ENCODE measurements at places on chromosomes 3 and 15. TPM values are rescaled to one million over a fixed set of nuclear protein-coding genes. Genes with fewer than 3 reads are reported as not detected.

LPP gene
- total RNA-seq = 19.5 TPM

SLC6A1 gene
- not detected for total RNA-seq

ZCWPW2 gene
- total RNA-seq = 0.38 TPM

CD80 gene
- total RNA-seq = not detected

RBMS3 gene
- total RNA-seq = 5.9 TPM

IMPG2 gene
- 0.13 TPM for total RNA-seq

- DNase-seq = no peak
Observed at GRCh38 chr3:184941408-184941807, 129.4 kb downstream of the VPS8 start.

- DNase-seq = peak; percentile 63
Observed at GRCh38 chr3:85574006-85574705, 615.4 kb downstream of the CADM2 start.

GRCh38 chr3:53056442-53056841 lies 10.6 kb upstream of the SFMBT1 start:
- DNase-seq = no peak

- DNase-seq = no peak
Observed at GRCh38 chr15:93066834-93067648, 22.0 kb downstream of the RGMA start.

DNA sequence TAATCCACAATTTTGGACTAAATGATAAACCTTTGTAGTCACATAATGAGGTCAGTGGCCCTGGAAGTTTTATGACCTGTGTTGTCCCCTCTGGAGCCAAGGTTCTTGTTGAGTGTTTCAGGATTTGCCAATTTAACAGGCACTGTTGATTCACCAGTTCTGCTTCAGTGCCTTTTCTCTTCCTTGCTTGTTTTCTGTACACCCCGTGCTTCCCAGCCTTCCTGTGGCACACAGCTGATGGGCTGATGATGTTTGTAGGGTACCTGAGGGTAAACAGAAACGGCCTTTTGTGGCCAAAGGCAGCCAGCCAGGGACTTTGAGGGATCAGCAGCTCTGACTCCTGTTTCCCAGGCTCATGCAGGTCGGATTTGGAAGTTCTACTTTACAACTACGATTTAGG lies 13.3 kb downstream of the GYG1 start:
- no peak for DNase-seq

GRCh38 chr3:171646357-171647133 lies 163.7 kb downstream of the PLD1 start:
- peak; percentile 66 for DNase-seq

GRCh38 chr3:40057077-40057476 lies 247.7 kb downstream of the MYRIP start:
- DNase-seq = no peak

- DNase-seq = peak; percentile 88
Observed at GRCh38 chr3:128805772-128806171, 73.6 kb upstream of the ACAD9 start.

GRCh38 chr3:122232485-122232884 lies 49.0 kb downstream of the CASR start:
- DNase-seq = no peak

GRCh38 chr3:61871644-61872043 lies 310.3 kb downstream of the PTPRG start:
- DNase-seq = no peak

GRCh38 chr3:99965681-99966408 lies 148.2 kb downstream of the CMSS1 start:
- DNase-seq = peak; percentile 65

GRCh38 chr3:123098426-123099330 lies 31.9 kb downstream of the PDIA5 start:
- peak; percentile 21 for DNase-seq

DNA sequence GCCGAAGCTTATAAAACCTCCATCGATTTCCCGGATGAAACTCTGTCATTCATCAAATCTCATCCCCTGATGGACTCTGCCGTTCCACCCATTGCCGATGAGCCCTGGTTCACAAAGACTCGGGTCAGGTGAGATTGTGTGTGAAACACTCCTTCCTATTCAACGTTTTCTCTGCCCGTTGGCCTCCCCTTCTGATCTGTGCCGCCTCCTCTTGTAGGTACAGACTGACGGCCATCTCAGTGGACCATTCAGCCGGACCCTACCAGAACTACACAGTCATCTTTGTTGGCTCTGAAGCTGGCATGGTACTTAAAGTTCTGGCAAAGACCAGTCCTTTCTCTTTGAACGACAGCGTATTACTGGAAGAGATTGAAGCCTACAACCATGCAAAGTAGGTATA lies 47.4 kb downstream of the SEMA6D start:
- no peak for DNase-seq

DNA sequence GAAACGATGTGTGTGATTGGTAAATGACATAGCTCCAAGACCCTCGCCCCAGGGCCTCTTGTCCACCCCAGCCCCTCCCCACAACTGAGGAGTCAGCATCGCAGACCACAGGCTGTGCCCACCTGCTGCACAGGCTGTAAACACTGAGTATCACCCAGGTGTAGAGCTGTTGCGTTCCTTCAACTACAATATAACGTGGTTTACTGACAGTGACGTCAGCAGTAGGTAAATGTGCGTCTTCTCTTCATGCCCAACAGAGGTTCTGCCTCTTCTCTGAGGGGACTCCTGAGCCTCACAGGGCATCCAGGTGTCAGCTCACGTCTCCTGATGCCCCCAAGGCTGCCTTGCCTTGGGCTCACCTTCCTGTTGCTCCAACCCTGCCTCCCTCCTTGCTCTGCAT lies 395.1 kb downstream of the CACNA2D3 start:
- DNase-seq = no peak

DNA sequence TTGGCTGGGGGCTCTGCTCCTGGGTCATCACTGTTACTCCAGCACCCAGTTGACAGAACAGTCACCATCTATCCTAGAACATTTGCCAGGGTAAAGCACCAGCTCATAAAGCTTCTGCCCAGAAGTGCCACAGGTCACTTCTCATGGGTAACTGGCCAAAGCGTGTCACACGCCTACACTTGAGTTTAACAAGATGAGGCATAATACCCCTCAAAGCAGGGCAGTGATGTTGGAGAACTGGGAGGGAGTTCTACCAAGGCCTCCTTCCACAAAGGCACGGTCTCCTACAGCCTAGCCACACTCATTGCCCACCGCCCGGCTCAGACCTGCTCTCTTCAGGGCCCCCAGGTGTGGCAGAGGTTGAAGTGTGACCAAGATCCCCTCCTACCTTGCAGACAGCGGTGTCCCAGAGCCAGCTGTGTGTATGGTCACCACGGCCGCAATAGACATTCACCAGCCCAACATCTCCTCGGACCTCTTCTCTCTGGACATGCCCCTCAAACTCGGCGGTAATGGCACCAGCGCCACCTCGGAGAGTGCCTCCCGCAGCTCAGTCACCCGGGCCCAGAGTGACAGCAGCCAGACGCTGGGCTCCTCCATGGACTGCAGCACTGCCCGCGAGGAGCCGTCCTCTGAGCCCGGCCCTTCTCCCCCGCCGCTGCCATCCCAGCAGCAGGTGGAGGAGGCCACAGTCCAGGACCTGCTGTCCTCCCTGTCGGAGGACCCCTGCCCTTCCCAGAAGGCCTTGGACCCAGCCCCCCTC lies 107.7 kb downstream of the ETFA start:
- DNase-seq = no peak

GRCh38 chr3:65400899-65401298 lies 637.8 kb downstream of the MAGI1 start:
- no peak for DNase-seq

DNA sequence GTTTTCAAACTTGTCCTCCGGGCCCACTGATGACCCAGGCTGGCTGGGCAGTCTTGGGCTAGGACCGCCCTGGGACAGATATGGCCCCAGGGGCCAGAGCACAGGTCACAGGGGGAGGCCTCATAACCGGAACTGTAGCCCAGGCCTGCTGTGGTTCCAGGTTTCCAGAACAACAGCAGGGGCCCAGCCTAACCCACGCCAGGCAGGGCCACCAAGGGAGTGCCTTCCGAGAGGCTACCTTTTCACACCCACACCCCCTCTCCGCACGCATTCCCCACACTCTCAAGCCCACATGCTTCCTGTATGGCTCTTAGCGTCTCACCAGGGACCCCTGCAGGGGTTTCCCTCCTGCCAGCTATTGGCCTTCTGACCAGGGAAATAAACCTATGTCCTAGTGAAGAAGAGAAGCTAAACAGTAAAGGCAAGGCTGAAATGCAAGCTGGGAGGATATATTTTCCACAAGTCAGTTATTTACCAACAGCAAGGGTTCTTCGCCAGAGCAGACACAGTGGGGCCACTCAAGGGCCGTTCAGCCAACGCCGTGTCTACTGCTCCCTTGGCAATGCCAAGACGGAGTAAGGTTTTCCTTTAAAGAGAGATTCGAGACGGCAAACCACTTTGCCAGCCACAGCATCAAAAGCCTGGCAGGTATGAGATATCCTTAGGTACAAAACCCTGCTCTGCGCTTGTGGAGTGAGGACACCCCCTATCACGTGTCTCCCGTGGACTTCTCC lies 135.1 kb downstream of the ATP10A start:
- DNase-seq = no peak

GRCh38 chr3:17190353-17191078 lies 305.8 kb downstream of the PLCL2 start:
- DNase-seq = no peak

DNA sequence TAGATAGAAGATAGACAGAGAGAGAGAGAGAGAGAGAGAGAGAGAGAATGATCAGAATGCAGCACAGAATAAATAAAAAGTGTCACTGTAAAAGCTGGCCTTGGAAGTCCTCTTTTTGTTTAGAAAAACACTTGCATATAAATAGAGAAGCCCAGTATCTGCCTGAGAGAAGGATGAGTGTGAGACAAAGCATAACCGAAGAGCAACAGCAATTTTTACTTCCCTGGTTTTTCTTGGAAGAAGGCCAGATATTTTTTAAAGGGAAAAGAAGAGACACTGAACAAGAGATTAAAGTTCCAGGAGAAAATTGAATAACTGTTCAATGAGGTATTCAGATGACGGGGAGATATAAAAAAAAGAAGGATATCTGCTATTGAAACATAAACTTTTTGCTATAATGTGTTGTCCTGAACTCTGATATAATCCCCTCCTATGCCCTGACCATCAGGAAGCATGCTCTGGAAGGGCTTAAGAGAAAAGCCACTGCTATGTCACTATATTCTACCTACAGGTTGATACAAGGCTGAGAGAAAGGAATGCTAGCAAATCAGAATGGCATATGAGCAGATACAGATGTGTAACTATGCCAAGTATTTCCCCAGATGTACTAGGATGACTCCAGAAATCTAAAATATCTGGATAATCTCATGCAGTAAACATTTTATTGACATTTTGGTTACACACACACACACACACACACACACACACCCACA lies 358.9 kb downstream of the RBMS3 start:
- no peak for DNase-seq

GRCh38 chr15:38300395-38300794 lies 47.8 kb downstream of the SPRED1 start:
- DNase-seq = no peak

DNA sequence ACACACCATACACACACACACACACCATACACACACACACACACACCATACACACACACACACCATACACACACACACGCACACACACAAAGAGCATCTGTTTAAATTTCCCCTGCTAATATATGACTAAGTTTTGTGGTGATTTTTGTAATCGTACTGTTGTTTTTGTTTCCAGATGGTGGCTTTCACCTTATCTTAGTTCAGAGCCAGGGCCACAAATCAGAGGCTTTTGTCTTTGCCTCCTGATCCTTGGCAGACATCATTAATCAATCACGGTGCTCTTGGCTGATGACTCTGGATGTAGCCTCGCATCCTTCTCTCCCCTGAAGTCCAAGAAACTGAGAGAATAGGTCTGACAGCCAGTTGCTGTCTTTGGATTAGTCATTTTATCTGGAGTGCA lies 52.1 kb downstream of the EDEM1 start:
- DNase-seq = no peak

GRCh38 chr3:31075876-31076275 lies 181.4 kb upstream of the GADL1 start:
- no peak for DNase-seq

DNA sequence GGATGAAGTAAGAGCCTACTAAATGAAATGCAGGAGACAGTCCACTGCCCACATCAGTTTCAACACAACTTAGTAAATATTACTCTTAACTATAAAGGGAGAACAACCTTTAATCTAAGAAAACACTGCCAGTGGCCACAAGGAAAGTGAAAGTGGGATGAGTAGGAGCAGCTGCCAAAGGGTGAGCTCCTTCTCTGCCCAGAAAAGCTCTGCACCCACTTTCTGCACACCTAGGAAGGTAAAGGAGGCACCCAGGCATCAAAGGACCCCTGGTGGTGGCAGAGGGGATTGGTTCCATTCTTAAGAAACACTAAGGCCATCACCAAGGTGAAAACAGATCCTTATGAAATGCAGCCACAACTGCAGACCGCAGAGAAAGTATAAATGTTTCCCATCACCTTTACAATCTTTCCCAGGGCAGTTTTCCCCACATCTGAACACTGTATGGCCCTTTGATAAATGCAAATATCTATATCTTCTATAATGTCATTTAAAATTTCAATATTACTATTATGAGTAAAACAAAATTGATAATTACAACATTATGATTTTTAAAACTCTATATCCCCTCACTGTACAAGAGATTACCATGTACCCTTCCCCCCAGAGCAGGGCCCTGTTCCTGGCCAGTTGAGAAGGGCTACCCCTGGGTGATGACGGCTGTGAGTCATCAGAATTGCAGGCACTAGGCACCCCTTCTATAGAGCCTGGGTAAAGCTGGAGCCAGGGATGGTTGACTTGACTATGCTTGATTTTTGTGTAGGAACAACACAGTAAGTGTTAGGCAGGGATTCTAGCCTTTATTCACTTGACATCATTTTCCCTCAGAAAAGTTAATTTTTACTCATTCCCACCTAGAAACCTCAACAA lies 92.0 kb downstream of the SNRK start:
- DNase-seq = peak; percentile 50

DNA sequence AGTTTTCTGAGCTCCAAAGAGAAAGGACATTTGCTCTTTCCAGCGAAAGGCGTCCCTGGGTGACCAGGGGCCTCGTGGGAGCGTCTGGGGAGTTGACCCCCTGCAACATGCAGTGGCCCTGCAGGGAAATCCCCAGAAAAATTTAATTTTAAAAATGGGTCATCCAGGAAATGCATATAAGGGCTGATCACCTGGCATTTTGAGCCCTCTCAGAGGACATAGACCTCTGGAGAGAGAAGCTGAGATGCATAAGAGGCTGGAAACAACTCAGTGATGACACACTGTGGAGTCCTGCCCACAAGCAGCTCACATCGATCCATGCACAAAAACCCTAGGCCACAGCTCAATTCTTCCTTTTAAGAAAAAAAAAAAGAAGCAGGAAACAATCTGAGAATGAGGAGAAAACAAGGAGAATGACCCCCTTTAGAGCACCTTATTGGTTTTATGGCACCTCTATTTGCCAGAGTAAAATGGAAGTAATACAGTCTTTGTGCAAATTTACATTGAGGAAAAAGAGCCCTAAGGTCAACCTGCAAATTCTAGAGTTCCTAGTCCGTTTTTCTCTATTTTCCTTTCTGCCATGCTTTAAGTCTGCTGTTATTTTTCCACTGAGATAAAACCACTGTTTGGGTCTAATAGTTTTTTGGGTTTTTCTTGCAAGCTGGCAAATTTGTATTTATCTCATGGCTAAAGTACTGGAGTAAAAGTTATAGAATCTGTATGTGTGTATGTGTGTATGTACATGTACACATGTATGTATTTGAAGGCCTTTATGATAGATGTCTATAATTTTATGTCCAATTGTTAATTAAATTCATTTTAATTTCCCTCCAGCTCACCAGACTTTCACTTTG lies 6.9 kb upstream of the BDH1 start:
- no peak for DNase-seq

GRCh38 chr3:157045238-157045850 lies 114.6 kb downstream of the CCNL1 start:
- DNase-seq = no peak

All from bronchial epithelial cell (primary cell).